Esophagus muscularis mucosa (tissue), 4 donors: ENCODE measurements at places on chromosomes 1 and 21. TPM values are rescaled to one million over a fixed set of nuclear protein-coding genes. Genes with fewer than 3 reads are reported as not detected.

Gene ZYG11B
- 42.1 TPM for total RNA-seq

GRCh38 chr1:242081446-242081845, 82.5 kb upstream of the MAP1LC3C start:
- DNase-seq = no peak

Gene AIM2
- total RNA-seq = not detected

Gene NPPA
- not detected for total RNA-seq

GRCh38 chr1:238961790-238962189, 424.6 kb upstream of the CHRM3 start:
- no peak for DNase-seq
